Stomach (tissue), 19 donors: ENCODE measurements at places on chromosomes 3 and 15. TPM values are rescaled to one million over a fixed set of nuclear protein-coding genes. Genes with fewer than 3 reads are reported as not detected.

The ARPP19 gene
- 88.7 TPM for total RNA-seq

The IMPG2 gene
- 0.43 TPM for total RNA-seq

The CRABP1 gene
- total RNA-seq, result 2.8 TPM

The KNG1 gene
- total RNA-seq, result not detected

- DNase-seq, result no peak
These were observed 329.0 kb downstream of the GBE1 start for GRCh38 chr3:81432456-81432855.

DNA sequence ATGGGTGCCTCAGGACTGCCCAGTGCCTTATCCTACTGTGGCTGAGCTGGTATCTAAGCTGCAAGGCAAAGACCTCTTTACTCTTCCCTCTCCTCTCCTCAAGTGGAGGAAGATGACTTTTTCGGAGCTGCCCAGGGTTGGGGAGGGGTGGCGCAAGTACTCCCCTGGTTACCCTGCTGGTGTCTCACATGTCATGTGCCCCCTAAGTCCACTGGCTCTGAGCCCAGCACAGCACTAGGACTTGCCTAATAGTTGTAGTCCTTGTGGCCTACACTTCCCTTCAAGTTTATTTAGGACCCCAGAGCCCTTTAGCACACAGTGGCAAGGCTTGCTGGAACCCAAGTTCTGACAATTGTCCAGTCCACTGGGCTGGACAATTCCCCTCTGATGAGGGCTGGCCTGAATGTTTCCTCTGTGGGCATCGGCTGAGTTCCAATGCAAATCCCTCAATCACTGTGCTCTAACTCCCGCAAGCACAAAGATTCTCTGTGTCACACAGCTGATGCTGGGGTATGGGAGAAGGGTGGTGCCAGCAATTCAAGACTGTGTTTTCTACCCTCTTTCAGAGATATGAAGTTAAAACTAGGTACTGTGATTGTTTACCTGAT, 60.4 kb downstream of the UQCC5 start:
- DNase-seq, result no peak

GRCh38 chr3:52289747-52290595, 2.3 kb downstream of the GLYCTK start:
- peak; percentile 89 for DNase-seq

- DNase-seq, result no peak
These were observed 77.4 kb upstream of the PCSK6 start for GRCh38 chr15:101566748-101567488.

GRCh38 chr3:37984596-37984995, 6.0 kb upstream of the VILL start:
- DNase-seq, result no peak

DNA sequence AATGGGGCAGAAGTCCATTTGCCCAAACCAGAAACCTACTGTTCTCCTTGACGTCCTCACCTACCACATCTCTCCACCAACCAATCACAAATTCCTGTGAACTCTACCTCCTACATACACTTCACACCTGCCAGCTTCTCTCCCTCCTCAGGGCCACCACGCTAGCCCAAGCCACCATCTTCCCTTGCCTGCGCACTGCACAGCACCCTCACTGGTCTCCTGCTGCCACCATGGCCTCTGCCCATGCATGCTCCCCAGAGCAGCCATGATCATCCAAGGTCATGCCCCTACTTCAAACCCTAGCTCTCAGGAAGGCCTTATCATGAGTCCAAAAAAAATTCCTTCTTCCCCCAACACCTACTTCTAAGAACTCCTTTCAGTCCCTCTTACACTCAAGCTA, 1.1 kb upstream of the EPHB3 start:
- peak; percentile 27 for DNase-seq

- no peak for DNase-seq
These were observed 242.8 kb downstream of the BBX start for GRCh38 chr3:107765524-107765923.
